ENCODE measurements at places on chromosomes 2 and 18. TPM values are rescaled to one million over a fixed set of nuclear protein-coding genes. Genes with fewer than 3 reads are reported as not detected.
A peak's percentile ranks its signal among the peaks of the same experiment; 100 is the strongest.

Gene PAX3
- not detected for total RNA-seq

Gene TTC27
- total RNA-seq, result 24.7 TPM

- no peak overlapping the region for H3K27ac ChIP-seq
- H3K4me3 ChIP-seq, result no peak overlapping the region
- H3K36me3 ChIP-seq, result no peaks in the 10 kb centered on the region
- DNase-seq, result no peak
- no peaks in the 10 kb centered on the region for H3K4me1 ChIP-seq
These were observed 120.1 kb downstream of the ZNF385B start for GRCh38 chr2:179741317-179741716.

Gene SIX2
- total RNA-seq, result 0.51 TPM

DNA sequence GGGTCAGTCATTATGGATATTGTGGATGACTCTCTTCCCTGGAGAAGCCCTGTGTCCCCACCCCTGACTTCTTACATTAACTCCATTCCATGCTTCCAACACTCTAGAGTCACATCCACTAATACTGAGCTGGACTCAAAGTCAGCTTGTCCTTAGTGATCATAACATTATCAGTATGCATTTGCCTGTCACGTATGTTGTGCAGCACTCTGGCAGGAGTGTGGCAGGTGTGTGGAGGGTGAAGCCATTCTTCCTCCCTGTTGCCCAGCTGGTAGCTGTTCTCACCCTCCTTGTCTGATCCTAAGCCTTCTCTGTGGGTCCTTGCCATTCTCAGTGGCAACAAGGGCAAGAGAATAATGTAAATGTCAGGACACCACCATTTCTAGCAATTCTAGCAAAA, 334.1 kb upstream of the RAB6C start:
- no peak overlapping the region for H3K4me3 ChIP-seq
- no peak for DNase-seq
- no peaks in the 10 kb centered on the region for H3K4me1 ChIP-seq
- H3K27ac ChIP-seq, result no peak overlapping the region
- H3K36me3 ChIP-seq, result no peaks in the 10 kb centered on the region
- H3K27me3 ChIP-seq, result peaks cover 2% of the 10 kb centered on the region

DNA sequence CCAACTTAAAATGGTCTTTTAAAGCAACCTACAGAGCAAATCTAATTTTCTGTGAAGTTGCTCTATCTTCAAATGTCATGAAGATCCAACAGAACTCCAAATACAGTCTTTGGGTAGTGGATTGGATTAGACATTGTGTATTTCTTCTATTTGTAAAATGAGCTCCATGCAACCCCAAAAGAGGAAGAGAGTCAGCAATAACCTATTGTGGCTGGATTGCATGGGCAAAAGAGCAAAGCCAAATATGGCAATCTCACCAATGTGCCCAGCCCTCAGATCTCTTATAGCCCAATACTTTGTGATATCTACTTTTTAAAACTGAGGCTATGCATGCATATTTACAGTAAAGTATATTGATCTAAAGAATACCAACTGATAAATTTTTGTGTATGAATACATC, 146.3 kb downstream of the TXNL1 start:
- H3K4me1 ChIP-seq, result no peaks in the 10 kb centered on the region
- no peaks in the 10 kb centered on the region for H3K27me3 ChIP-seq
- no peak overlapping the region for H3K27ac ChIP-seq
- no peak overlapping the region for H3K4me3 ChIP-seq

- no peak overlapping the region for H3K27ac ChIP-seq
- DNase-seq, result peak; percentile 75
- no peaks in the 10 kb centered on the region for H3K36me3 ChIP-seq
- H3K27me3 ChIP-seq, result no peaks in the 10 kb centered on the region
- no peak overlapping the region for H3K4me3 ChIP-seq
- no peaks in the 10 kb centered on the region for H3K4me1 ChIP-seq
These were observed 1274.5 kb upstream of the CRIM1 start for GRCh38 chr2:35081001-35081621.
